ENCODE measurements at places on chromosomes 2 and 18.

- no peak for DNase-seq
Observed at GRCh38 chr18:14949800-14950664, 202.1 kb downstream of the ANKRD30B start.

DNA sequence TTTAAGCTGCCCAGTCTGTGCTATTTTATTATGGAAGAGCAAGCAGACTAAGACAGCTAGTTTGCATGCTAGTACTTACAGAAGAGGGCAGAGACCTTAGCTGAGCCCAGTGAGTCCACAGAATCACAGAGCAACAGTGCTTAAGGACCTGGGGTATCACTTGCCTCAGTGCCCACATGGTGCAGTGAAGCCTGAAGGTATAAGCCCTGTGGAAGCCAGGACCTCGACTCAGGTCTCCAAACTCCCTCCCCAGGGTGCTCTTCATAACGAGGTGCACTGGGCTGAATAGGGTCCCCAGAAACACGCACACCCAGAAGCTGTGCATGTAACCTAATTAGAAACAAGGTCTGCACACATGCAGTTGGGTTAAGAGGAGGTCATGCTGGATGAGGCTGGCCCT, 718.1 kb downstream of the GALR1 start:
- DNase-seq: no peak

GRCh38 chr2:148350199-148350598, 294.4 kb upstream of the EPC2 start:
- DNase-seq: no peak

GRCh38 chr18:79511671-79512301, 116.1 kb downstream of the NFATC1 start:
- no peak for DNase-seq

DNA sequence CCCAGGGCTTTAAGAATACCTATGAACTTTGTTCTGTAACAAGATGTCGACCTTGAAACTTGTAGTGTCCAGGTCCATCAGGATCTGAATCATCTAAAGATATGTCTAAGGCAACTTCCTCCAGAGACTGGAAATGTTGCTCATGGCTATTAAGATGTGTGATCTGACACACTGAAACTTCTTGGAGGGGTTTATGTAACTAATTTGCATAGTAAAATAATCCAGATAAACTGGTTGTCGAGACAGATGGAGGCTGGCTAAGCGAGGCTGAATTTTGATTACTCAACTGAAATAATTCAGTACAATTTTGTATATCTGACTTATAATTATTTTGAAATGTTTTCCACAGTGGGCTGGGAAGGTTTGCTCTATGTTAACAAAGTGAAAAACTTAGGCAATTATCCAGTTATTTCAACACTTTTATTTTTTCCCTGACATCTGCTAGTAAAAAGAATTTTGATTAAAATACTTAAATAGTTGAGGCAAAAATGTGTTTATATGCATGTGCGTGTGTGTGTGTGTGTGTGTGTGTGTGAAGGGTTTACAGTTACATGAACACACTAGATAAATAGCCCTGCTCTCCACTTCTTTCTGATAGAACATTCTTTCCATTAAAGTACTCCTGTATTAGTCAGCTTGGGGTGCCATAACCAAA, 11.4 kb upstream of the MAP3K20 start:
- DNase-seq: no peak

- DNase-seq: no peak
Observed at GRCh38 chr2:187594801-187595200, 40.6 kb upstream of the TFPI start.

GRCh38 chr2:179861027-179861415, 391 bp downstream of the ZNF385B start:
- no peak for DNase-seq

- DNase-seq: no peak
Observed at GRCh38 chr2:108870069-108870644, 83.6 kb downstream of the CCDC138 start.

GRCh38 chr2:121239471-121239870, 45.5 kb downstream of the TFCP2L1 start:
- no peak for DNase-seq

DNA sequence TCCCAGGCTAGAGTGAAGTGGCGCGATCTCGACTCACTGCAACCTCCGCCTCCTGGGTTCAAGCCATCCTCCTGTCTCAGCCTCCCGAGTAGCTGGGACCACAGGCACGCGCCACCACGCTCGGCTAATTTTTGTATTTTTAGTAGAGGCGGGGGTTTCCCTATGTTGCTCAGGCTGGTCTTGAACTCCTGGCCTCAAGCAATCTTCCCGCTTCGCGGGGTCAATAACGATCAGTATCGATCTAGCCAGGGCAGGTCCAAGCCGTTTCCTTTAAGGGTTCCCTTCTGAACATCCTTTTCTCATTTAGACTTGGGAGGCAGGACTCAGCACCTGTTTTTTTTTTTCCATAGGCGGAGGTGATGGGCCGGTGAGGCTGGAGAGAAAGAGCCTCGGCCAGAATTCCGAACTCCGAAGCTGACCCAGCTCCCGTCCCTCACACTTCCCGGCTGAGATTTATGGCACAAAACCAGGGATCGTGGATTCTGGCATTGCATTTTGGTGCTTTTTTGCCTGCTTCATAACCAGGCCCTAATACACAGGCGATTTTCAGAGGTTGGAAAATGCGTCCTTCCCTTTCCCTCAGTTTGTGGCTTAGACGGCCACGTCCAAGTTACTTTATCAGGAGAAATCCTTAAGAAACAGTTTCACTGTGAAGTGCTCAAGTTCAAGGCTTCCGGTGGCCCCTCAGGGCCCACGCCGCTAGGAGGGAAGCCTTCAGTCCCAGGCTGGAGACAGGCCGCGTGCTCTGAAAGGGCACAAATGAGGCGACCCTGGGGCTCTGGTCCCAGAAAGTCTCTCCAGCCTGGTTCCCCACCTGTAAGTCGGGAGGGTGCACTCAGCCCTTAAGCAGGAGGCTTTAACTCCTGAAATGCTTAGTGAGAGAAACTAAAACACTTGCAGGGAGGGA, 998 bp upstream of the SLC66A3 start:
- DNase-seq: no peak

GRCh38 chr18:60047556-60047955, 147.8 kb downstream of the PMAIP1 start:
- no peak for DNase-seq
